Dermis microvascular lymphatic vessel endothelial cell (primary cell): ENCODE measurements at places on chromosomes 13 and 19. TPM values are rescaled to one million over a fixed set of nuclear protein-coding genes. Genes with fewer than 3 reads are reported as not detected.
A peak's percentile ranks its signal among the peaks of the same experiment; 100 is the strongest.

The SCGB2B2 gene
- 0.13 TPM in 1 of 2 replicates, not detected in the other for total RNA-seq

The NLRP9 gene
- not detected in 2 replicates for total RNA-seq

The CCDC70 gene
- total RNA-seq = not detected in 2 replicates

- peak; percentile 33 for DNase-seq
These were observed 79.2 kb downstream of the UBL3 start for GRCh38 chr13:29771247-29771646.

DNA sequence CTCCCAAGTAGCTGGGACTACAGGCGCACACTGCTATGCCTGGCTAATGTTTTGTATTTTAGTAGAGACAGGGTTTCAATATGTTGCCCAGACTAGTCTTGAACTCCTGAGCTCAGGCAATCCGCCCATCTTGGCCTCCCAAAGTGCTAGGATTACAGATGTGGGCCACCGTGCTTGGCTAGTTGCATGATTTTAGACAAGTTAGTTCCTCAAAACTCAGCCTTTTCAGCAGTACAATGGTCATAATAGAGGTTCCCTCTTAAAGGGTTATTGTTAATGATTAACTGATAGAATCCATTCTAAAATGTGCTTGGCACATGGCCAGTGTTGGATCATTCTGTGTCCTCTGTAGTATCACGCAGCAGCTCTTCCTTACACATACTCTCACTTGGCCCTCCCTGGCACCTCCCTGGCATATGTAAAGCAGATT lies 19.5 kb upstream of the IFT88 start:
- DNase-seq = no peak

- no peak for DNase-seq
These were observed 118.7 kb downstream of the FRY start for GRCh38 chr13:32150239-32150638.

DNA sequence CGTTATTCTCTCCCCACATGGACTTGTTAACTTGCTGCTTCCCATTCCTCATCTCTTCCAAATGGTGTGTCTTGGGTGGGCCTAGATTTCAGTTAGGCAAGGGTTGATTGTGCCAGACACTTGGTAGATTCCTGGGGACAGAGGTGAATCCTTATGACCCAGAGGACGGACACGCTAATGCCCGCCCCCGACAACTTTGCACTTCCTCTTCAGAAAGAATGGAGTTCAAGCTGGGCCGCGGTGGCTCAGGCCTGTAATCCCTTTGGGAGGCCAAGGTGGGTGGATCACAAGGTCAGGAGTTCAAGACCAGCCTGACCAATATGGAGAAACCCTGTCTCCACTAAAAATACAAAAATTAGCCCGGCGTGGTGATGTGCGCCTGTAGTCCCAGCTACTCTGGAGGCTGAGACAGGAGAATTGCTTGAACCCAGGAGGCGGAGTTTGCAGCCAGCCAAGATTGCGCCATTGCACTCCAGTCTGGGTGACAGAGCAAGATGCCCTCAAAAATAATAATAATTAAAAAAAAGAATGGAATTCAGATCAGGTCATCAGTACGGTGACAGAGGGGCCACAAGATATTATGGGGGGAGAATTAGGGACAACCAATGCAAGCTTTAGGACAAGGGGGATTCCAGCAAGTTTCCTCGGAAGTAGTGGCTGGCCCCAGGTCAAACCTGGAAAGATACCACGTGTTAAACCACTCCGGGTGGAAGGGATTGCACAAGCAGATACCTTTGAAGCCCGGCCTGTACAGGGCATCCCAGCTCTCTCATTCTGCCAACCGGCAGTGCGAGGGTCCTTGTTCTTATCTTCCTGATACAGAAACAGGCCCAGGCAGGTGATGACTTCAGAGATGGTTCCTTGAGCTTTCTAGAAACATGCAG lies 2.7 kb downstream of the MYO9B start:
- no peak for DNase-seq

DNA sequence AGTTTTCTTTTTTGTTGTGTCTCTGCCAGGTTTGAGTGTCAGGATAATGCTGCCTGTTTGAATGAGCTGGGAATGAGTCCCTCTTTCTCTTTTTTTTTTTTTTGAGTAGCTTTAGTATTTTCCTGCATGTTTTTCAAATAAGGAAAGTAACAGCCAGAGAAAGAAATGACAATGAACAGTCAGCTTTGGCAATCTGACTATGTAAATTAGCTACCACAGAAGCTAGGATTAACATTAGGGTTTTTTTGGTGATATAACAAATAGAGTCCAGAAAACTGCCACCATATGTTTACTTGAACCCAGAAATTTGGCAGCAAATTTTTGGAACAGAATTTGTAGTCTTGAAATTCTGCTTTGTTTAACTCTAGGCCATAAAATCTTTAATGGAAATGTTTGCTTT lies 50.5 kb downstream of the SGCG start:
- no peak for DNase-seq

DNA sequence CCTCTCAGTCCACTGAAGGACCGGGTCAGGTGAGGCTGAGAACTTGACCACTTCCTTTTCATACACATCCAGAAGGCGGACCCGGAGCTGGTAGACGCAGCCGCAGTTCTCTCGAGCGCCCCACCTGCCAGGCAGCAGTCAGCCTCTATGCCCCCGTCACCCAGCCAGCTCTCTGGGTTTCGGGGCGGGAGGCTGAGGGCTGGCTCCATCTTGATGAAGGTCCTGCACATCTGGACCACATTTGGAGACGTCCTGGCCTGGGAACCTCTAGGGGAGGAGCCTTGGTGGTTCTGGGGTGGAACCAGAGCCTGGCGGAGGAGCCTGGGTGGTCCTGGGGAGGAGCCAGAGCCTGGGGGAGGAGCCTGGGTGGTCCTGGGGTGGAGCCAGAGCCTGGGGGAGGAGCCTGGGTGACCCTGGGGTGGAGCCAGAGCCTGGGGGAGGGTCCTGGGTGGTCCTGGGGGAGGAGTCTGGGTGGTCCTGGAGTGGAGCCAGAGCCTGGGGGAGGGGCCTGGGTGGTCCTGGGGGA lies 14.3 kb downstream of the MRPS12 start:
- no peak for DNase-seq

- no peak for DNase-seq
These were observed 84.8 kb downstream of the PCDH17 start for GRCh38 chr13:57716295-57716694.

- DNase-seq = no peak
These were observed 25.2 kb upstream of the XPO4 start for GRCh38 chr13:20927596-20928257.
